ENCODE measurements at places on chromosomes 11 and 22. TPM values are rescaled to one million over a fixed set of nuclear protein-coding genes. Genes with fewer than 3 reads are reported as not detected.

DNA sequence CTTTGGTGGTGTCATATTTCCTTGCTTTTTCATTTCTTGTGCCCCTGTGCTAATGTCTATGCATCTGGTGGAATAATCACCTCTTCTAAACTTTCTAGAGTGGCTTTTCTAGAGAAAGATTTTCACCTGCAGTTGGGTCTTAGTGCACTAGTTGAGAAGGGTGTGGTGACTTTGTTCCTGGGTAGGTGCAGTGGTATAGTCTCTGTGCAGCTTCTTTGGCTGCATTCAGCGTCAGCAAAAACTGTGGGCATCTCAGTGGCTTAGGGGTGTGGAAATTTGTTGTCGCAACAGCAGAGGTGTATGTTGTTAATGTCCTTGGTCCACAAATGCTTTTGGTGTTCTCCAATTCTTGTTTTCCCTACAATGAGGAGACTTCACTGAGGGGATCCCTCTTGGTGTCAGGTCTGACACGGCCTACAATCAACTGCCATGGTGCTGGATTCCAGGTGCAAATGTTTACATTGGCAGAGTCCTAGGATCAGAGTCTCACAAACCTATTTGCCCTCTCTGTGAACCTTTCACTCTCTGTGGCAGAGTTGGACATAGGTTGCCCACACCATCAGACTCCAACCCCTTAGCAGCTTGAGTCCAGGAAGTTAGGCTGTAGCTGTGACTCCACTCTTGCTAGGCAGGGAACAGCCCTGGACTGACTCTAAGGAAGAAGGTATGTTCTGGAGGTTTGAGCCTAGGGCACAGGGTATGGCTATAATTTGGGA is 48.8 kb downstream of the GDPD4 start:
- no peaks in the 10 kb centered on the region for H3K36me3 ChIP-seq
- peaks cover 2% of the 10 kb centered on the region for H3K27me3 ChIP-seq
- no peak overlapping the region for H3K27ac ChIP-seq
- no peaks in the 10 kb centered on the region for H3K4me1 ChIP-seq

DNA sequence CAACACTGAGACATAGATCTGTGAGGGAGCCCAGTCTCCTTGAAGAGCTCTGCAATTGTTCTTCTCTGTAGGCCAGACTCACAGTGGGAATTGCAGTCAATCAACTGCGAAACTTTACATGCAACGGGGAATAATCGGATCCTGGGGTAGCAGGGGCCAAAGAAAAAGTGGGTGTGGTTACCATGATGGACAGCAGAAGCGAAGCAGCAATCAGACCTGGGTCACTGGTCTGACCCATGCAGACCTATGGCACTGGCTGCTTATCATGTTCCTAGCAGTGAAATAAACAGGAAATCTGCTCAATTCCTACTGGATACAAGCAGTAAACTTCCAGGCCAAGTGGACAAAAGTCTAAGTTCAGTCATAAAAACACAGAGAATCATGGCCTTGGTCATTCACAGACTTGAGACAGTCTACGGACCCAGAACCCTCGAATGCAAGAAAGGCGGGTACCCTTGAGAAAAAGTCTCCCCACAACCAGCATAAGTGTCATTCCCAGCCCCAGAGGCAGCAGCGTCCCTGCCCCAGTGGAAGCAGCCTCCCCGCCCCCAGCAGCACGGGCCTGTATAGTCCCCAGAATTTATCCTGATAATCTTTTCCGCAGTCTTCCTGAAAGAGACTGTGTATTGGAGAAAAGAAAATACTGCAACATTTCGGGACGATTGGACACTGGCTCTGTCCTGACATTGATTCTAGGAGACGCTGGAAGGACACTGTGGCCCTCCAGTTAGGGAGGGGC is 34.6 kb downstream of the ASCL2 start:
- no peaks in the 10 kb centered on the region for H3K4me1 ChIP-seq
- H3K4me3 ChIP-seq: no peak overlapping the region
- no peaks in the 10 kb centered on the region for H3K27me3 ChIP-seq
- no peak overlapping the region for H3K27ac ChIP-seq

DNA sequence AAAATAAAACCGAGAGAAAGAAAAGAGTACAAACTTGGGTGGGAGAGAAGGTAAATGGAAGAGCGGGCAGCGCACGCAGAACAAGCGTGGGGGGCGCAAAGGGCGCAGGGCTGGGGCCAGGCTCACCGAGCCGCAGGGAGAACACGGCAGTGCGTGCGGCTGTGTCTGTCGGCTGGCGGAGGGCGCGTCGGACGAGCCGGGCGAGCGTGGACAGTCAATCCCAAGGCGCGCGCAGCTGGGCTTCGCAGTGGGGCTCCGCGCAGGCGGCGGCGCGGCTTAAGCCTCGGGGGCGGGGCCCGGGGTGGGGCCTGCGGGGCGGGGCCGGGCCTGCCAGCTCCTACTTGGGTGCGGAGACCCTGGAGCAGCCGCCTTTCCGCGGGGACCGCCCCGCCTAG is at the start of gene UCP2:
Gene UCP2, minus strand, starts transcription at position 249 of the 395 bp plus-strand sequence. CDS start 4,465 bp downstream, outside the sequence.
- peak; percentile 92 for DNase-seq
- no peak within 1 kb of the TSS for H3K27ac ChIP-seq
- no peaks in the 10 kb centered on the region for H3K36me3 ChIP-seq
- H3K4me1 ChIP-seq: no peaks in the 10 kb centered on the region
- H3K27me3 ChIP-seq: no peaks in the 10 kb centered on the region

DNA sequence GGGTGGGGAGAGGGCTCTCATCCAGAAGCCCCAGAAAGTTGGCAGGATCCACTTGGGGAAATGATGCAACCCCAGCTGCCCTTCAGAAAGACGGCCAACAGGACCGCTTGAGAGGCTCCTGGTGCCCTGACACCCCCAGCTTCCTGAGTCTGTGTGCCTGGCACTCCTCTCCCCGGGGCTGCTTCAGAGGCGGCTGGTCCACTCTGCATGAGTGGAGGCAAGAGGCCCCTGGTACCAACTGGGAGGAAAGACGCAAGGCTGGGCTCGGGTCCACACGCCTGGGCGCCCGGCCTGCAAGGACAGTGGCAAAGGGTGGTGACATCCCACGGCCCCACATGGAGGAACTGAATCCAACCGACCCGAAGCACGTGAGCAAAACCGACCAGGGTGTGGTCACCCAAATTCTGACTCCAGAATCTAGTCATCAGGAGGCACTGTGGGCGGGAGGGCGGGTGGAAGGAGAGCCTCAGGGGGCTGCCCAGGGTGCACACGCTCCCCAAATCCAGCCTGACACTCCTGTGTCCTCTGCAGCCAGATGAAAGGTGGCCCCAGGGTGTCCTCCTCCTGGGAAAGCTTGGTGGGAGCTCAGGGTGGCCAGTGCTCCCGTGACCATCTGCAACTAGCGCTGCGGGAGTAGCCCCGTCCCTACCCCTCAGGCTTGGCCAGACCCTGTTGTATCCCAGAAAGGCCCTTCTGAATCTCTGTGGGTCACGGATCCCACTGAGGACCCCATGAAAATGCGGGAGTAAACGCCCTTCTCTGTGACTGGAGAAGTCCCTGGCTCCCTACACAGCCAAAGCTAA is 3.7 kb downstream of the RNH1 start:
- H3K27me3 ChIP-seq: no peaks in the 10 kb centered on the region
- no peak overlapping the region for H3K27ac ChIP-seq
- peak overlapping the region; percentile 30 for H3K4me3 ChIP-seq
- H3K4me1 ChIP-seq: no peaks in the 10 kb centered on the region

GRCh38 chr11:40139066-40139465 is 1320.4 kb downstream of the LRRC4C start:
- DNase-seq: no peak
- H3K4me1 ChIP-seq: no peaks in the 10 kb centered on the region
- H3K36me3 ChIP-seq: no peaks in the 10 kb centered on the region
- no peak overlapping the region for H3K27ac ChIP-seq
- H3K4me3 ChIP-seq: no peak overlapping the region

CSNK2A3 gene
- total RNA-seq: 3.9 TPM

TTC36 gene
- not detected for total RNA-seq
